ENCODE measurements at places on chromosomes 3 and 15.

- DNase-seq: no peak
Measured at GRCh38 chr3:13501958-13502790, 22.1 kb downstream of the HDAC11 start.

- DNase-seq: no peak
Measured at GRCh38 chr3:178097576-178097975, 438.7 kb upstream of the KCNMB2 start.

- DNase-seq: no peak
Measured at GRCh38 chr15:70181626-70182255, 84.0 kb upstream of the TLE3 start.

GRCh38 chr15:63425426-63425985 lies 43.9 kb upstream of the CA12 start:
- DNase-seq: no peak

GRCh38 chr15:75666823-75667501 lies 19.2 kb downstream of the SNX33 start:
- DNase-seq: no peak

- DNase-seq: no peak
Measured at GRCh38 chr15:93862791-93863190, 368.6 kb upstream of the MCTP2 start.

All from cortex of kidney (tissue), 1 donor.